ENCODE measurements at places on chromosomes 7 and 10.

DNA sequence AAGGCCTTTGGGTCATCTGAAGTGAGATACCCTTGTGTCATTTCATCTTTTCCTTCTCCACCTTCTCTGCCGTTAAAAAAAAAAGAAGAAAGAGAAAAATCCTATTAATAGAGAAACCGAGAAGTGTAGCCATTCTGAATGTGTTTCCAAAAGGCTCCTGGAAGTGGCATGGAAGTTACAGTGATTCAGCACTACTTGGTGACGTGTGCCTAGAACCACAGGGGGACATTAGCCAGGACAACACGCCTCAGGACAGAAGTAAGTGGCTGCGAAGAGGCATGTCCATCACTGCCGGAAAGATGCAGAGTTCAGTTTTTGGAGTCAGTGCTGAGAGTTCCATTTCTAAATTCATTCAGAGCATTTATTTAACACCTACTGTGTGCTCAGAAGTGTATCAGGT is 6.3 kb downstream of the HTRA1 start:
- no peak for DNase-seq

DNA sequence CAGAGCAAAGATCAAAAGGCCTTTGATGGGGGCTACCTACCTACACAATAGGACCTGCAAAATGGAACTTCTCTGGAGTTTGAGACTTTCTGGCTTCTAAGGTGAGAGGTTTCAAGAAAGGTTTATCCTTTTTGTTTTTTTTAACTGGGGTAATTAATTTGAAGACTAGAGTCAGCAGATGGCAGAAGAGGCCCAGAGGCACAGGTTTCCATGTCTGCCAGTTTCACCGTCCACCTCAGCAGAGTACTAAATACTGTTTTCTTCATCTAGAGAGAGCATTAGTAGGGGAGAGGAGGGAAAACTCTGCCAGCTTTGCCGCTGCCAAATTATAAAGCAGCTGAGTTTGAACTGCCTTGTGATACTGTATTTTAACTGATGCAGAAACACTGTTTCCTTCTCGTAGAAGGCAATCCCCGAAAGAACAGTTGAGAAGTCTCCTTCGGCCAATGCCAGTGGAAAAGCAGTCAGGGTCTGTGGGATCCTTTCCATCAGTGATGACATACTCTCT is 138.7 kb downstream of the SLC25A13 start:
- no peak for DNase-seq

DNA sequence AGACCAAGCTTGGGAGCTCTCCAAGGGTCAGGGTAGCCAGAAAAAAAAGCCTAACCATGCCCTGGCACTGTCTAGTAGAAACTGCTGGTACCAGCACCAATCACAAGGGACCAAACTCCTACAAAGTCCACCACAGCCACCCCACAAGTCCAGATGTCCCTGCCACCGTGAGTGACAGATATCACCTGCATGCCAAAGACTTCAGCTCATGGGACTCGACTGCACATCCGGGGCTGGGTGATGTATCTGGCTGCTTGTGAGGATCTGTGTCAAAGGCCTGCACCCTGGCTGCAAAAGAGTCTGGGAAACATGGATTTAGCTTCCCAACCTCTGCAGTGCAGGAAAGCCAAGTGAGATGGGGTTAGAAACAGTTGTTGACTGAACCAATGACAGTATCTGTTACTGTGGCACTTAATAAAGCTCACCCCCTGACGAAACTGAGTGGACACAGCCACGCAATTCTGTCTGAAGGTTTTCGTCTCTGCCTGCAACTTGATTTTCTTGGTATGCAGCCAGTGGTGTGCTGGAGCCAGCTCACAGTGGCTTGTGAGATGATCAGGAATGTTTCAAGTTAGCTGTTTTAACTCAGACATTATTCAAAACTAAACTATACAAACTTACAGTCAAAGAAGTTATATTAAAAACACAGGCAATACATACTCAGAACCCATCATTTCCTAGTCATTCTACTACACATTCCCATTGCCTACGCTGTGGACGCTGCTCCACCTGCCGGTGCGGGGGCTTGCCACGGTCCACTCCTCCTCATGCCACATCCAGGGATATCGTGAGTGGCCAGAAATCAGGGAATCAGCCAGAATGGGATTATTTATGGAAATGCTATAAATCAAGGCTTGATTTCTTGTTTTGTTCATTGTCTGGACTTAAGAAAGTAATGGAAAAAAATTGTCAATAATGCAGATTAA is 9.2 kb downstream of the ZNF488 start:
- no peak for DNase-seq

GRCh38 chr10:115024371-115024770 is 68.8 kb upstream of the ATRNL1 start:
- DNase-seq = no peak

GRCh38 chr10:85767891-85768290 is 598.7 kb downstream of the GRID1 start:
- DNase-seq = no peak

- no peak for DNase-seq
Observed at GRCh38 chr7:30396389-30396788, 82.2 kb downstream of the NOD1 start.

DNA sequence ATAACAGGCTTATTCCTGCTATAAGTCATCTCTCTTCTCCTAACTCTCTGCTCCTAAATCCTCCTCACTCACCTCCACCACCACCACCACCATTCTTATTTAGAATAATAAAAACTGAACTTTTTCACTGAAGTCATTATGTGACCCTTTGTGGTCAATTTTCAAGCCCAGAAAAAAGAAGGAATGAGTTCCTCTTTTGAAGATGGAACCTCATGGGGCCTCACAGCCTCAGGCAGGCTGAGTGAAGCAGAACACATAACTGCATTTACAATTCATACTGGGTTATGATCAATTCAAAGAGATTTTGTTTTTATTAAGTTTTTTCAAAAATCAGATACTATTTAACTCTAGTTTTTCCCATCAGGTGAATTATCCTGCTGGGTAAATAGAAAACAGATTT is 29.8 kb downstream of the PNLIPRP3 start:
- DNase-seq = no peak

GRCh38 chr7:53205006-53205405 is 169.6 kb downstream of the POM121L12 start:
- no peak for DNase-seq
